ELF-1 (cell line): ENCODE measurements at places on chromosomes 5 and 9.

GRCh38 chr9:123590499-123590898, 234.5 kb downstream of the CRB2 start:
- DNase-seq, result no peak

GRCh38 chr5:160457252-160457651, 35.6 kb downstream of the PTTG1 start:
- no peak for DNase-seq

GRCh38 chr5:116645627-116646026, 71.0 kb upstream of the SEMA6A start:
- no peak for DNase-seq

GRCh38 chr5:17118631-17119030, 98.8 kb upstream of the BASP1 start:
- DNase-seq, result peak; percentile 65

DNA sequence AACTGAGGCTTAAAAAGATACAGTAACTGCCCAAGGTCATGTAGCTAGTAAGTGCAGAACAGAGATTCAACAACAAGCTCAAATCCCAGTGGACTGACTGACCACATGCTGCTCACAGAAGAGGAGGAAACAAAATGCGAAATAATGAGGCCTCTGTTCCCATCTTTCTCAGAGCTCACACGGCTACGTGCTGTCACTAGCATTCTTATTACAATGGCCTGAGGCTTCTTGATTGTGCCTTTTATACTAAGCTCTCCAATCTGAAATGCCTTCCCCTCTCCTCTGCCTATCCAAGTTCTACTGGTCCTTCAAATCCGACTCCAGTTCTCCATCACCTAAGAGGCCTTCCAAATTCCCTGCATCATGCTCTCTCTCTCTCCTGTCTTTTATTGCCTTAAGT, 26.0 kb downstream of the SGTB start:
- DNase-seq, result peak; percentile 3

- no peak for DNase-seq
Measured at GRCh38 chr5:36180556-36181350, 28.8 kb downstream of the SKP2 start.

- DNase-seq, result peak; percentile 66
Measured at GRCh38 chr9:124077915-124078572, 66.5 kb downstream of the LHX2 start.
